ENCODE measurements at places on chromosomes 13 and 19.

DNA sequence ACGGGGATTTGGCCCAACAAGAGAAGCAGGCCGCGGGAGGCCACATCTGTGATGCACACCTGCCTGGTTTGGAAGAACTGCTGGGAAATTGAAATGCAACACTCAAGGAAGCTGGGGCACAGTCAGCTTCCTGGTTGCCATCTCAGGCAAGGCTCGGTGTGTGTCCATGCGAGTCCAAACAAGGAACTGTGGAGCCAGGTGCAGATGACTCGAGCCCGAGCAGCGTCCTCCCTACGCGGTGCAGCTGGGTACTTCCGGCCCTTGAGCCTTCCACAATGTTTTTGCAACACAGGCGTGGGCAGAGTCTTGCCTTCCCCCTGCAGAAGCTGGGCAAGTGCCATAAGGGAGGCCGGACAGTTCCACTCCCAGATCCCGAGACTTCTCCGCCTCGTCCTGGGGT, 94.6 kb downstream of the CRYL1 start:
- no peak for DNase-seq

- no peak for DNase-seq
These were observed 123.0 kb downstream of the KL start for GRCh38 chr13:33139184-33139583.

DNA sequence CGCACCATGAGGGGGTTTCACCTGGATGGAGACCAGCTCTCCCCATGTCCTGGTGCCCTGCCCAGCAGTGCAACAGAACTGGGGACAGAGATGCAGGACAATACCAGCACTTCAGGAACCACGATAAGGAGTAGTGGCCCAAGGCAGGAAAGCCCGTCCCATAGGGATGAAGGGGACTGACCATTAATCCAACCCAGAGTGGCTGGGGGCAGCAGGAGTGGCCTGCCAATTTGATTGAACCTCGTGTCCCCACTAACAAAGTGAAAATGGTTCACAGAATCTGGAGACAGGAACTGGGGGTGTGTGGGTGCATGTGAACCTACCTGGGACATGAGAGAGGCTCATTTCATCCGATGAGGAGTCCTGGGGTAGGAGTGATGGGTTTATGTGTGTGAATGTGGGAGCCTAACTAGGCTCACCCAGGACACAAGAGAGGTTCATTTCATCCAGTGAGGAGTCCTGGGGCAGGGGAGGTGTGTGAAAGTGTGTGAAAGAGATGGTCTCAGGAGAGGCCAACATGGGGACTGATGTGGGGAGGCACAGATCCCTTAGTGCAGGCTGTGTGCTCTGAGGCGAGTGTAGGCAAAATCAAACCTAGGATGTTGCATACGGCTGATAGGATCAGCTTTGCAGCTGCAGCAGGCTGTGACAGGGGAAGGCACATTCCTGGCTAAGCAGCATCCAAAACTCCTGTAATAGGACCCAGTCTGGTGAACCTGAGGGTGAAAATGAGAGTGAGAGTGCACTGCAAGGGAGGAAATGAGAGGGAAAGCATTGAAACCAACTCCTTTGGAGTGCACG, 98.2 kb downstream of the ZNF429 start:
- no peak for DNase-seq

DNA sequence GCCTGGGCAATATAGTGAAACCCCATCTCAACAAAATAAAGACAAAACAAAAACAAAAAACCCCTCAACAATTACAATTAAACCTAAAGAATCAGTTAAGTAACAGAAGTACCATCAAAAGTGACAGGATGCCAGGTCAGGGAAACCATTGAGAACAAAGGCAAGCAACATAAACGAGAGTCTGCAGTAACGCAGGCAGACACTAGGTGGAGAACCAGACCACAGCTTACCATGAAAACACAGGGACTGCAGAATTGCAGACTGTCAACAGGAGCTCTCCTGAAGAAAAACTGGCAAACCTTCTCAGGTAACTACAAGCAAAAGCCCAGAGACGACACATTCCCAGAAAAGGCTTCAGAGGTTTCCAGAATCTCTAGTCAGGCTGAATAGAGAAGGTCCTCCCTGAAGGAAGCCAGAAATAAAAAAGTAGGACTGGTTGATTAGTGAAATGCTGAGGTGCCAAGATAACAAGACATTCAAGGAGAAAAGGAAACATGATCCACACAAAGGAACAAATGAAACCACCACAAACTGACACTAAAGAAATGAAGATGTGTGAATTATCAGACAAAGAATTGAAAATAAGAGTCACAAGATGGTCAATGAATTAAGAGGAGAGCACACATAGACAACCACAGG, 2.2 kb upstream of the ZNF665 start:
- peak; percentile 75 for DNase-seq

DNA sequence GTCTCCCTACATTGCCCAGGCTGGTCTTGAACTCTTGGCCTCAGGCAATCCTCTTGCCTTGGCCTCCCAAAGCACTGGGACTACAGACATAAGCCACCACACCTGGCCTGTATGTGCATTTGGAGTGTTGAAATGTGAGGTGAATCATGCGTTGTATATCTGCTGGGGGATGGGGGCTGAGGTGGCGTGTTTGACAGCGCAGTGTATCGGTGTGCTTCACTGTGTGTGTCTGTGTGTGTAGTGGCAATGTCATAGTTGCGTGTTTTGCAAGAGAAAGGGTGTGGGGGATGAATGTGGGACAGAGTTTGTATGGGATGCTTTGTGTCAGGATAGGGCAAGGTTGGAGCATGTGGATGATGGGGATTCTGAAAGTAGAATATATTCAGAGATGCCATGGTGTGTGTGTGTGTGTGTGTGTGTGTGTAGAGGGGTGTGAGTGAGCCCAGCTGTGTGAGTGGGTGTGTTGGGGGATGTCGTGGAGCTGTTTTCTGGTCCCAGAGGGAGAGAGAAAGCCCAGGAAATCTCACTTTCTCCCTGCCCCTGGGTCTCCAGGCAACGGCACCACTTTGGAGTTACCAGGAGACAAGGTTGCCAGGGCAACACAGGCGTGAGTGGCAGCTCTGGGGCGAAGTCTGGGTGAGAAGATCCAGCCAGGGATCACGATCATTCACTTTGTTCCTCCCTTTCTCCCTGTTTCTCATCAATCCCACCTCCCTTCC, 1.1 kb upstream of the SWSAP1 start:
- DNase-seq, result no peak

DNA sequence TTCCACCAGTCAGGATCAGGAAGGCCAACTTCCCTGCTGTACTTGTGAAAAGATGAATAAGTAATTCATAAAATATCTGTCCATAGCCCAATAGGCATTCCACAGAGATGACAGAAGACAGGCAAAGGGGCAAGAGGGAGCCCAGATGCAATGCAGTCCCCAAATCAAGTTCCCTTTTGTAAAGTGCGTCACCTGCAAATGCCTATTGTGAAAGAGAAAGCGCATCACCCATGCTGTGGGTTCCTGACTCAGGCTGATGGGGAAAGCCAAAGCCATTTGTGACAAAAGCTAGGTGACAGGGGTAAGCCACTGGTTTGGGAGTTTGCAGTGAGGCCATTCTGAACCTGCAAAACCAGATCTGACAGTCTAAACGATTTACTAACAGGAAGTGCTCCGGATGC, 157.5 kb upstream of the ZNF536 start:
- DNase-seq, result no peak
